ENCODE measurements at places on chromosomes 2 and 18.

- no peak for DNase-seq
These were observed 140.5 kb downstream of the TPO start for GRCh38 chr2:1553671-1554295.

DNA sequence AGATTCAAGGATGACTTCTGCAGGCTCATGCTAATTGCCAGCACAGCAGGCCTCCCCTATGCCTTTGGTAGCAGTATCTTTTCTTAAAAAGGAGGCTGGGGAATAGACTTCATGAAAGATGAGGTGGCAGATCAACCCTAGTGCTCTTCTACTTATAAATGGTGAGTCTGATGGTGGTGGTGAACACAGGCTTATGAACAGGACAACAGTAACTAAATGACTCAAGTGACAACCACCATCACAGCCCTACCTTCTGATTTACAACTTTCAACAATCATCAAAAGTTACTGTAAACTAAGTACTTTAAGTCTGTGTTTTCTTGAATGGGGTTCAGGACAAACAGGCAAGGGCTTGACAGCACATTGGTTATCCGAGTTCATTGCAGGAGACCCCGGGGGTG, 39.3 kb downstream of the PAIP2B start:
- DNase-seq = no peak

GRCh38 chr2:213818436-213818835, 534.2 kb downstream of the SPAG16 start:
- DNase-seq = no peak

DNA sequence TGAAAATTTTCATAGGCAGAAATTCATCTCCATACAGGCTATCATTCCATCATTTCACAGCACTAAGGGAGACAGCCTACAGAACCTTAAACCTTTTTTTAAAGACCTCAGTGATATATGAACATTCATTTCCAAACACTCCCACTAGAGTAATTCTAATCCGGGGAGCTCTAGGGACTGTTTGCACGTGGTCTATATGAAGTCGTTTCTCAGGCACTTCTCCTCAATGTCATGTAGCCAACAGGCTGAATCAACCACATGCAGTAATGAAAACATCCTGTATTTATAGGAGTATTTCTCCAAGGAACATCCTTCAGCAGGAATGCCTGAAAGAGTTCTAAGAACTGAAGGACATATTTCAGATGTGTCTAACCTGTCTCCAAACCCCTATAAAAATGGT, 97.3 kb upstream of the CREB1 start:
- no peak for DNase-seq

- no peak for DNase-seq
These were observed 160.4 kb downstream of the NUP35 start for GRCh38 chr2:183284606-183285005.

DNA sequence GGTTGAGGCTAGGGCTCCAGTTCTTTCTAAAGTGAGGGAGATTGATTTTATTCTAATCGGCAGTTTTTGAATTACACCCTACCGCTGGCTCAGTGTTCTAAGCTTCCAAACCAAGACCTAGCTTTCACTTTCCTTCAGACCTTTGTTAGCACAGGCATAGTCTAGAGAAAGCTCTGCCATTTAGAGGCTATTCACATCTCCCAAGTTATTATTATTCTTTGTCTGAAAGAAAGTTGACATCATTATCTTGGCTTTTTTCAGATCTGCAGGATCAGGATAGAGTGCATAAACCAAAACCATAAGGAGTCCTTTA, 276.8 kb downstream of the ASXL3 start:
- DNase-seq = no peak

DNA sequence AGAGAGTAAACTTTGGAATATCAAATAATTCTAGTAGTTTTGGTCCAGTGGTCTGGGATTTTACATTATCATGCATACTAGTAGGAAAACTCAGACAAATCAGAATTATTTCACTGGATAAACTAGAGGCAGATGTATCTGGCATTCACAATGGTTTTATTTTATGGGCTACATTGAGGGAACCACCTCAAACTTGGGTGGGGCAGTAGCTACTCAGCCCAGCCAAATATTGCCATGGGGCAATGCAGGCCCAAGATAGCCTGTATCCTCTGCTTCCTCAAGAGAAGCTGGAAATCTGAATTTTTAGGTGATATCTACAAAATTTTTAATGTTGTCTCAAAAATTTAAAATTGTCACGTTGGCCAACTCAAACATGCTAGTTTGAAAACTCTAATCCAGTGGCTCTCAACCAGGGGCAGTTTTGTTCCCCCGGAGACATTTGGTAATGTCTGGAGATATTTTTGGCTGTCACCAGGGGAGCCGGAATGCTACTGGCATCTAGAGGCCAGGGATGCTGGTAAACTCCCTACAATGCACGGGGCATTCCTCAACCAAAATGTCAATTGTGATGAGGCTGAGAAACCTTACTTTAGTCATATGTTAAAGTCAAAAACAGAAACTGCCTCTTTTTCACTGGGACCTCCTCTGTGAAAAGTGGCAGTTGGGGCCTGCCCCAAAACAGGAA, 172.8 kb upstream of the SPRED2 start:
- DNase-seq = no peak

GRCh38 chr18:9174302-9174701, 37.7 kb downstream of the ANKRD12 start:
- no peak for DNase-seq

DNA sequence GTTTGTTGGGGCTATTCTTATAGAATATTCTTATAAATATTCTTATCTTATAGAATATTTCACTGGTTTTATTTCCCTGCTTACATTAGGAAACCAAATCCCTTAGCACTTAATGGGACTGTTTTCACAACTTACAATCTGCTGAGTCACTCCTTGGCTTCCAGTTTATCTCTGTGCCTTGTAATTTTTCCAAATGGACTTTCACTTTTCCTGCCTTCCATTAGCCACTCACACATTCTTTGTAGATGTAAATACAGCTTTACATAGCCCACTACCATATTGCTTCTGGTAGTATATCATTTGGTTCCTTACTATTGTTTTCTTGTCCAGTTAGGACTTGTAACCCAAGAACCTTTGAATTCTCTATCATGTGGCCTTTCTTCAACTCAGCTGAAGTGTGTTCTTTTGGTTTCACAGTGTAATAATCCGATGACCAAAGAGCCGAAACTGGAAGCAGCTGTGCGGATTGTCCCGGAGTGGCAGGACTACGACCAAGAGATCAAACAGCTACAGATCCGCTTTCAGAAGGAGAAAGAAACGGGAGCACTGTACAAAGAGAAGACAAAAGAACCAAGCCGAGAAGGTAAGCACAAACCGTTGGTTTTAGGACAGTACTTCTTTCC, 96.1 kb downstream of the UGGT1 start:
- DNase-seq = no peak

GRCh38 chr2:108268001-108268400, 20.7 kb upstream of the SULT1C2 start:
- no peak for DNase-seq

DNA sequence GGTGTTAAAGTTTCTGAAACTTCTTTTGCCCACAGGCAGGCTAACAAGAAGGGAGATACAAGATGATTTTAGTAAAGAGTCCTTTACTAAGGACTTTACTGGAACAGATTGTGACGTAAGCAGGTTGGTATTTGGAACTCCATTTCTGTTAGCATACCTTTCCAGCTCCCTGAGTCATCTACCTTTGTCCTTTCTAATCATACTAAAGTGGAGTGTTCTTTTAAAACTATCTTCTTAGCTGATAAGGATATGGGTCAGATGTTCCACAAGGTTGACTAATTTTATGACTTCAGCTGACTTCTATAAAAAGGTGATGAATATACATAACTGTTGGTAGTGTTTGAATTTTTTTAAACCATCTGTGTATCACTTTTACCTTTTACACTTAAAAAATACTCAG, 21.1 kb downstream of the UGP2 start:
- no peak for DNase-seq

- DNase-seq = peak; percentile 44
These were observed 98.7 kb downstream of the ACVR1 start for GRCh38 chr2:157777427-157777826.

GRCh38 chr2:127408807-127409099, 9.5 kb upstream of the PROC start:
- no peak for DNase-seq

DNA sequence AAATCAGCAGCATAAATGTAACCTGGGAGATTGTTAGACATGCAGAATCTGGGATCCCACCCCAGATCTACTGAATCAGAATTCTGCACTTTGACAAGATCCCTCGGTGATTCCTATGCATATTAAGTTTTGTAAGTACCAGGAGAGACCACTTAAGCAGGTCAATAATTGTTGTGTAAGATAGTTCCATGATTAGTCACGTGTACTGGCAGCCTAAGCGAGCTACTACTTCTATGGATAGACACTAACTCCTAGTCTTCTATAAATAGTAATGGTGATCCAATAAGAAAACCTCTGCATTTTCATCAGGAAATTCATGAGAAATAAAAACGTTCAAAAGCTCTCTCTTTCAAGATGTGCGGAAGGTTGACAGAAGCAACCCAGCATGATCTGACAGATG, 988.2 kb upstream of the CHAC2 start:
- DNase-seq = no peak

GRCh38 chr2:43024515-43025011, 201.8 kb downstream of the ZFP36L2 start:
- DNase-seq = peak; percentile 60

- peak; percentile 61 for DNase-seq
These were observed 32.9 kb downstream of the MBP start for GRCh38 chr18:77099485-77100370.

DNA sequence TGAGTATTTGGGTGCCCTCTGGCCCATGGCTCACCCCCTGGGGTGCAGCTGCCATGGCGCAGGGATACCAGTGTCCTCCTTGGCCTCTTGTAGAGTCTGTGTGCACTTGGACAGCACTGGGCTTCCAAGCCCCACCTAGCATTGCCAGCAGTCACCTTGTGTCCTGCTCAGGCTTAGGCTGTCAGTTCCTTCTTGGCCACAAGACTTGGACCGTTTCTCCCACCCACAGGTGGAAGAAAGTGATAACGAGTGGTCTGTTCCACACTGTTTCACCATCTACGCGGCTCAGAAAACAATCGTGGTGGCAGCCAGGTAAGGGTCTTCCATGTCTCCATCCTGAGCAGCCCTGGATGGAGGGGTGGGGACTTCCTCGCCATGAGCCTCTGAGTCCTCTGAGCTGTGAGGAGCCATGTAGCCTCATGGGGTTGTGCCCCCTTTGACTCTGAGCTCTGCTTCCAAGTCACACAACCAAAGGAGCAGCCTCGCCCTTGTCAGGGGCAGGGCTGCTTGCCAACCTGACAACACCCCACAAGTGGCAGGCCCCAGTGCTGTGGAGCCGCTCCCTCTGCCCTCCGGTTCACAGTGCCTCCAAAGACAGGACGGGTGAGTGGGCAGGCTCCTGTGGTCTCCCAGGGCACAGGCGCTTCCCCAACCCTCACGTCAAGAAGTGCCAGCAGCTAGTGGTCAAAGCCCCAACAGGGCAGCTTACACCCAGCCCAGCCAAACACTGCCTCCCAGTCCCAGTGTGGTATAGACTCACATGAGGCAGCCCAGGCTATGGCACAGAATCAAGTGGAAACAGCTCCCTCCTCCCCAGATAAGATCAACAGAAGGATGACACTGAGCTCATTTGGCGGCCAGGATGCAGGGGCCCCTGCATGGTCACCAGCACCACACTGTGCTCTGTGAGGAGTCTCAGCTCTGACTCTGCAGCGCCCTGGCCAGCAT, 18.4 kb downstream of the STK25 start:
- no peak for DNase-seq

- no peak for DNase-seq
These were observed 154.7 kb downstream of the TSN start for GRCh38 chr2:121910139-121910538.

GRCh38 chr2:96404446-96405373, 69.1 kb downstream of the NCAPH start:
- no peak for DNase-seq

GRCh38 chr18:76767954-76768353, 54.4 kb upstream of the ZNF236 start:
- no peak for DNase-seq

GRCh38 chr2:136443661-136444060, 321.7 kb upstream of the THSD7B start:
- DNase-seq = no peak

DNA sequence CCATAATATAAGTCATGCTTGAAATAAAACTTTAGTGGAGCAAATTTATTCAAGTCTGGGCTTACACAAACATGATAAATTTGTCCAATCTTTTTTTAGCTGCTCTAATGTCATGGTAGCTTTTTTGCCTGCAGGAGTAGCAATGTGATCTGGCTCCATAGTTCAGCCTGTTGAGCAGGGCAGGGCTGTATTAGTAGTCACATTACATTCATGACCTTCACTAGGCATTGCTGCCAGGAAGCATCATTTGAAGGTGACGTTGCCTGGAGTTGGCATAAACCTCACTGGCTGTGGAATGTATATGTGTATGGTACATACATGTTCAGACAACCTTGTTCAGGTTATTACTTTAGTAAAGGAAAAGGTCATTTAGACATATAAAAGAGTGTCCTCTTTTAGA, 76.6 kb downstream of the CCDC85A start:
- no peak for DNase-seq

GRCh38 chr18:7749510-7749981, 182.4 kb downstream of the PTPRM start:
- DNase-seq = no peak

GRCh38 chr2:134926231-134926931, 7.8 kb downstream of the CCNT2 start:
- no peak for DNase-seq

GRCh38 chr2:18440141-18440661, 120.3 kb downstream of the RDH14 start:
- DNase-seq = no peak

Data from activated T-cell treated with anti-CD3 and anti-CD28 coated beads, Interleukin-2, amount 50 U/mL, for 24 hours (primary cell).